ENCODE measurements at places on chromosomes 4 and X. TPM values are rescaled to one million over a fixed set of nuclear protein-coding genes. Genes with fewer than 3 reads are reported as not detected.

- no peak for DNase-seq
Measured at GRCh38 chrX:72069350-72070160, 62.2 kb downstream of the RTL5 start.

DNA sequence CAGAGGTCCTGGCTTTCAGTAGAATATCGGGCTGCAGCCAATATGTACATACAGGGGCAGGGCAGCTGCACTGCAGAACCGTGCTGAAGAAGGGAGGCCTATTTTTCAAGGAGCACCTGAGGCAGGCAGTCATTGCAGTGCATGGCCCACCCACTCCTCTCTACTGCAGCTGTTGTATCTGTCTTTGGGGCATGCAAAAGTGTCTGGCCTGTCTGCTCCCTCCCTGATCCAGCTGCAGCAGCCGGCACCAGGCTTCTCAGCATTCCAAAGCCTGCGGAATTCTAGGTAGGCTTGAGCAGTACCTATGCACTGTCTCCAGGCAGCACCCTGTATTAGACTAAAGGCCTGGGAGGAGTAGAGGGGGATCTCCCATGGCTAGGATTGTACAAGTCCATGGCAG, 415.2 kb upstream of the MAGEB16 start:
- DNase-seq, result no peak

DNA sequence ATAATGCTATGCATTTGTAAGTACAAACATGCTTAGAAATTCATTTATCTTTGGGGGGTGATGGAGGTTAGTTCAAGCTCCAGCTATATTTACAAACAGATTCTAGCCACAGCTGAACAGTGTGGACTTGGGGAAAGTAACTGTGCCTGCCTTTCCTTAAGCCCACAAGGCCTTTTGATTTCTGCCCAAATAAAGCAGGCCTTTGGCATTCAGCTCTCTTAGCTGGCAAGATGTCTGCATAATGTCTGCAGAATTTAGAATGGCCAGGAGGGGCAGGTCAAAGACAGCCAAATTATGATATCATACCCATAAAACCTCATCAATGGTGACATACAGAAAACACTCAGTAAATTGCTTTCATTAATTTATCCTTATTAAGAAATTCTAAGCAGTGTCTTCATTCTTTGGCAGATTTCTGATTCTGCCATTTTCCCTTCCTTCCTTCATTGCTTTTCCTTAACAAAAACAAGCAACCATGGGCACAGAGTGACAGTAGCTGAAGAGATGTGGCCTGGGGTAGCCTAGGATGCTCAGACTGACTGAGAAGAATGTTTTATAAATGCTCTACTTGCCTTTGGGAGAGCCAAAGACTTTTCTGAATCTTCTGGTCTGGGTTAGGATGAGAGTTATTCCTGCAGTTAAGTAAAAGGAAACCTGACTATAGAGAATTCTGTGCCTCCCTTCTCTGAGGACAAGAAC, 538.7 kb upstream of the NR3C2 start:
- no peak for DNase-seq

DNA sequence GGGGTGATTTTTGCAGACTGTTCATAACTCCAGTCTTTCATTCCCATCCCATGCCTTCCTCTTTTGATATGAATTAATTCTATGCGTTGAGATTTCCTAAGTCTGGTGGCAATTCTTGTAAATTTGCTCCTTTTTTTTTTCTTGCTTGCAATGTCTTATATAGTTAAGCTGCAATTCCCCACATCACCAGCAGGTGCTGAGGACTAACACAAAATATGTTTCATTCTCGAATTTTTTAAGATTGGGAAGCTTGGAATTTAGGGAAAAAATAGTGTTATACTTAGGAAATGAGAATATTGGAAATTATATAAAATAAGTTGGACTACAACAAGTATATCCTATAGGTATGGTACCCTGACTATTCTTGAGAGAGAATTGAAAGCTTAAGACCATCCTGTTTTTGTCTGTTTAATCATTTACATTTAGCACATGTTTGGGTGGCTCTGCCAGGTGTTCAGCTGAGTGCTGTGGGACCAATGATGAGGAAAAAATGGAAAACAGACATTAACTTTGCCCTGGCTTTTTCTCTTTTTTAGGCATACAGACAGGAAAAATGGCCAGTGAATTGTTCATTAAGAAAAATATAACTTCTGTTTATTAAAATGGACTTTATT, 30.2 kb downstream of the AFF2 start:
- DNase-seq, result no peak

COL25A1 gene
- polyA plus RNA-seq, result not detected

HELT gene
- polyA plus RNA-seq, result not detected
